Mononuclear cell (primary cell): ENCODE measurements at places on chromosomes 13 and 19. TPM values are rescaled to one million over a fixed set of nuclear protein-coding genes. Genes with fewer than 3 reads are reported as not detected.

ZNF548 gene
- total RNA-seq, result 46.3 TPM

PRTN3 gene
- total RNA-seq, result 0.31 TPM

DNM2 gene
- 149 TPM for total RNA-seq

OVOL3 gene
- total RNA-seq, result not detected

SIGLECL1 gene
- not detected for total RNA-seq

PTPRH gene
- total RNA-seq, result not detected

MTUS2 gene
- 0.10 TPM for total RNA-seq

PEAK3 gene
- total RNA-seq, result 0.52 TPM

TPRX1 gene
- not detected for total RNA-seq

PSG11 gene
- not detected for total RNA-seq

ANGPTL8 gene
- total RNA-seq, result not detected

CYP4F8 gene
- total RNA-seq, result under 0.01 TPM

OR10H1 gene
- total RNA-seq, result not detected

SHANK1 gene
- total RNA-seq, result 0.21 TPM

BRME1 gene
- total RNA-seq, result 0.10 TPM

EFNA2 gene
- not detected for total RNA-seq

NCCRP1 gene
- not detected for total RNA-seq

WDR88 gene
- not detected for total RNA-seq

KCTD12 gene
- total RNA-seq, result 29.1 TPM

CEACAM20 gene
- total RNA-seq, result not detected

LACC1 gene
- total RNA-seq, result 3.8 TPM

CPAMD8 gene
- 4.0 TPM for total RNA-seq

RFPL4AL1 gene
- total RNA-seq, result not detected

CEACAM16 gene
- total RNA-seq, result not detected

KRTDAP gene
- not detected for total RNA-seq

CGB3 gene
- total RNA-seq, result not detected

SYCN gene
- total RNA-seq, result not detected

ZNF90 gene
- 1.8 TPM for total RNA-seq

ZNF667 gene
- total RNA-seq, result 2.9 TPM

MUC16 gene
- total RNA-seq, result under 0.01 TPM

LMTK3 gene
- 1.5 TPM for total RNA-seq

ZNF536 gene
- not detected for total RNA-seq
